PC-9 (cell line): ENCODE measurements at places on chromosomes 12 and 14. TPM values are rescaled to one million over a fixed set of nuclear protein-coding genes. Genes with fewer than 3 reads are reported as not detected.

GRCh38 chr12:105072888-105073488, 11.3 kb downstream of the ALDH1L2 start:
- no peak for DNase-seq
- H3K27me3 ChIP-seq: no peaks in the 10 kb centered on the region
- no peaks in the 10 kb centered on the region for H3K36me3 ChIP-seq

DNA sequence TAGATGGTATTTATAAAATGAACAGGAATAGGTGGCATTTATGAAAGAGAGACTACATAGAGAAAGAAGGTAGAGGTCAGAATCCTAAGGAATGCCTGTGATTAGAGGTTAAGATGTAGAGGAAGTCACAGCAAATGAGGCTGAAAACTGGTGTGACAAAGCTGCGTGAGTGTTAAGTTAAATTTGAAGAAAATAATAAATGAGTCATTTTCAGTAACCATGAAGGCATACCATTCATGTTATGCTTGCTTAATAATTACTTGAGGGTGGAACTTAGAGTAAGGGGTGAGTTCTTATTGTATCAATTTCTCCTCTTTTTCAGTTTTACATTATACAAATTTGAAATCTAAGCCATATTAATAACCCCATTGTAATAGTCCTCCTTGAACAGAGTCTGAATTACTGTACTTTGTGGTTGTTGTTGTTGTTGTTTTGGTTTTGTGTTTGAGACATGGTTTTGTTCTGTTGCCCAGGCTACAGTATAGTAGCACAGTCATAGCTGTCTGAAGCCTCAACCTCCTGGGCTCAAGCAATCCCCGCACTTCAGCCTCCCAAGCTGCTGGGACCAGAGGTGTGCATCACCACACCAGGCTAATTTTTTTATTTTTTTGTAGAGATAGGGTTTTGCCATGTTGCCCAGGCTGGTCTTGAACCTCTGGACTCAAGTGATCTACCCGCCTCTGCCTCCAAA, 761.5 kb downstream of the GALC start:
- H3K27me3 ChIP-seq: no peaks in the 10 kb centered on the region
- no peak overlapping the region for H3K4me3 ChIP-seq
- DNase-seq: no peak
- no peak overlapping the region for H3K27ac ChIP-seq
- no peaks in the 10 kb centered on the region for H3K4me1 ChIP-seq
- H3K36me3 ChIP-seq: no peaks in the 10 kb centered on the region

GRCh38 chr12:30969606-30970395, 43.3 kb downstream of the TSPAN11 start:
- no peak overlapping the region for H3K4me3 ChIP-seq
- H3K4me1 ChIP-seq: peaks cover 23% of the 10 kb centered on the region
- no peak for DNase-seq
- H3K27me3 ChIP-seq: no peaks in the 10 kb centered on the region
- H3K36me3 ChIP-seq: no peaks in the 10 kb centered on the region

- no peak for DNase-seq
- peaks cover 26% of the 10 kb centered on the region for H3K4me1 ChIP-seq
- no peak overlapping the region for H3K4me3 ChIP-seq
- H3K27me3 ChIP-seq: no peaks in the 10 kb centered on the region
Observed at GRCh38 chr14:64573109-64573508, 23.3 kb downstream of the PPP1R36 start.

DNA sequence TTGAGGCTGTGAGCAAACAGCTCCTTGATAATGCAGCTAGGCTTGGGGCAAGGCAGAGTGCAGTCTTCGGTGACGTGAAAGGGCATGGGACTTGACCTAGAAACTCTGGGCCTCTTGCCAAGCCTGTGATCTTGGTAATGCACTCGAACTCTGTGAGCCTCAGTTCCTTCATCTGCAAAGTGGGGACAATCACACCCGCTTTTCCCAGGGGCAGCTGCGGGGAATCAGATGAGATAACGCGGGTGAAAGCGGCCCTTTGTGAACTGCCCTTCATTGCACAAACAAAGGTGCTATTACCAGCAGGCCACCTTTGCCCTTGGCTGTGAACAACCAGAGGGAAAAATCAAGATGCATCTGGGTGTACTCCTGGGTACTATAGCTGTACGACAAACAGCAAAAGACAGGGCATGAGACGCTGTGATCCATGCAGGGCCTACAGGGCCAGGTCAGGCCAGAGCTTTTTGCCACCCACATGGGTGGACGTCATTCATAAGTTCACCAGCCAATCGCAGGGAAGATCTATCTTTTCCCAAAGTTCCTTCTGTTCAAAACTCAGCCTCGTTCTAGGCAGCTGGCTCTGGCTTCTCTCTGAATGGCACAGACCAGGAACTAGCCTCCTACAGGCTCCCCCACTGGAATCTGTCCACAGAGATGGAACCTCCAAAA, 3.2 kb downstream of the MSI1 start:
- DNase-seq: no peak
- H3K27ac ChIP-seq: no peak overlapping the region

- DNase-seq: no peak
- no peak overlapping the region for H3K4me3 ChIP-seq
- H3K27me3 ChIP-seq: no peaks in the 10 kb centered on the region
- peaks cover 11% of the 10 kb centered on the region; the same call in 1 of the 2 replicates for H3K36me3 ChIP-seq
- H3K27ac ChIP-seq: no peak overlapping the region
Observed at GRCh38 chr14:71525663-71526221, 406.5 kb upstream of the RGS6 start.

DNA sequence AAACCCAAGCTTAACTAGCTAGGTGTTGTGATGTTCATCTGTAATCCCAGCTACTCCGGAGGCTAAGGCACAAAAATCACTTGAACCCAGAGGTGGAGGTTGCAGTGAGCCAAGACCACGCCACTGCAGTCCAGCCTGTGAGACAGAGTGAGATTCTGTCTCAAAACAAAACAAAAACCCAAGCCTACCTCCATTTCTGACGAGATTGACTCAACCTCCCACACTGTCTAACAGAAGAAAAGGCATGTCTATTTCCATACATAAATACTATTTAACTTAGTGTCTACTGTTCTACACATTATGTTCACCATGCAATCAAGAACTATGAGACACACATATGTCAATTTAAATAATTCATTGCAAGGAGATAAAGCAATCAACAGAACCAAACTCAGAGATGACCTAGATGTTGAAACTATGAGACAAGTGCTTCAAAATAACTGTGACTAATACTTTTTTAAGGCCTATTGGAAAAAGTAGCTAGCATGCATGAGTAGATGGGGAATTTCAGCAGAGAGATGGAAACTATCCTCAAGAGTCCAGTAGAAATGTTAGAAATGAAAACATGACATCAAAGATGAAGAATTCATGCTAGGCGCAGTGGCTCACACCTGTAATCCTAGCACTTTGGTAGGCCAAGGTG, 75.9 kb upstream of the DHRS4 start:
- H3K27ac ChIP-seq: no peak overlapping the region
- no peaks in the 10 kb centered on the region for H3K27me3 ChIP-seq
- H3K36me3 ChIP-seq: no peaks in the 10 kb centered on the region
- H3K4me3 ChIP-seq: no peak overlapping the region
- DNase-seq: no peak

The FOXN4 gene
- not detected in 2 replicates for total RNA-seq

DNA sequence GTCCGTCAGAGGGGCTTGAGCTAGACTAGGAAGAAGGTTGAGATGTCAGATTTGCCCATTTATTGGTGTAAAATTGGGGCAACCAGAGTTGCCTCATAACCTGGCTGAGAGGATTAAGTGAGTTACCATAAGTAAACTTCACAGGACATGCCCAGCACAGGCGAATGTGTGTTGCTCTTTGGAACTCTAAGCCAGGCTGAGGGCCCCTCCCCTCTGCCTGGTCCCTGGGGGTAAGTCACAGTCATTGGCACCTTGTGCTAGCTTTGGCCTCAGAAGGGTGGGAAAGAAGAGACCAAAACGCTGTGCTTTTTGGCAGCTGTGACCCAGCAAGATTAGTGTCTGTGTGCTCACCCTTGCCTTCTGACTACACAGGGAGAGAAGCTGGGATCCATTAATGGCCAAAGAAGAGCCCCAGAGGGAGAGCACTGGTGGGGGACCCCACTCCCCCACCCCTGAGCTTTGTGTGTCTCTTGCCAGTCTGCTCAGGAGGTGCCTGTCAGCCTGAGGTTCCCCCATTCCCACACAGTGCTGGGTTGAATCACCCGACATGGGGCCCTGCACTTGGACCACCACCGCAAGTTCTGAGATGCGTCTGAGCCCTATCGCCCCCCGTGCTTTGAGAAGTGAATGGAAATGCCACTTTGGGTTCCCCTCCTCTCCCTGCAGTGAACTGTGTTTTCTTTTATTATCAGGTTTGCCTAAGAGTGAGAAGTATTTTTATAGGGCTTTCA, 74.1 kb downstream of the CACNA1C start:
- H3K36me3 ChIP-seq: no peaks in the 10 kb centered on the region
- H3K4me3 ChIP-seq: no peak overlapping the region
- H3K27me3 ChIP-seq: peaks cover 82% of the 10 kb centered on the region
- no peak for DNase-seq

DNA sequence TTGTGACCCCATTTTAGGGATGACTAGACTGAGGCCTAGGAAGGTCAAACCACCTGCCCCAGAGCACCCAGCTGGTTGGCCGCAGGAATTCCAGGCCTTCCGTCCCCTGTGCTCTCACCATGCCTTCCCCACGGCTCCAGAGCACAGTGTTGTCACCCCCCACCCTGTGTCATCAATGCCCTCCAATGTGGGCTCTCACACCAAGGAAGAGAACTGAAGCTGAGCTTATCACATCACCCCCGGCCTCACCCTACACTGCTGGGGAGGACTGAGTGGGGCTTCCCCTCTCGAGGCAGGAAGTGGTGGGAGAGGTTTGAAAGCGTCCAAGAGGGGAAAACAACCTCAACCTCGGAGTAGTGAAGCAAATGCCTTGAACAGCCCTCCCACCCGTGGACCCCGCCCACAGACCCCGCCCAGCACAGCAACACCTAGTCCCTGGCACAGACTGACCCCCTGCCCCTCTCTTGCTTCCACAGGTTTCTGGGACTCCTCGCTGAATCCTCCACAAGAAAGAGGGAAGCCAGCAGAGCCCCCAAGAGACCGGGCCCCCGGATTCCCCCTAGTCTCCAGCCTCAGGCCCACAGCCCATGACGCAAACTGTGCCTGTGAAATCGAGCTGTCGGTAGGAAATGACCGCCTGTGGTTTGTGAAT, 97.2 kb downstream of the LGMN start:
- no peaks in the 10 kb centered on the region for H3K27me3 ChIP-seq
- H3K36me3 ChIP-seq: no peaks in the 10 kb centered on the region
- DNase-seq: no peak
- H3K4me1 ChIP-seq: peaks cover 50% of the 10 kb centered on the region
- no peak overlapping the region for H3K4me3 ChIP-seq
